ENCODE measurements at places on chromosomes 3 and 15. TPM values are rescaled to one million over a fixed set of nuclear protein-coding genes. Genes with fewer than 3 reads are reported as not detected.

The EXD1 gene
- total RNA-seq: not detected

The KLF15 gene
- 0.18 TPM for total RNA-seq

The POLQ gene
- 5.0 TPM for total RNA-seq

The MYL3 gene
- total RNA-seq: not detected

The OR5H1 gene
- total RNA-seq: not detected

The ABI3BP gene
- total RNA-seq: 4.2 TPM

The TBC1D21 gene
- not detected for total RNA-seq

The AHSG gene
- not detected for total RNA-seq

The PLAAT1 gene
- total RNA-seq: 0.54 TPM

The SLC28A2 gene
- not detected for total RNA-seq

DNA sequence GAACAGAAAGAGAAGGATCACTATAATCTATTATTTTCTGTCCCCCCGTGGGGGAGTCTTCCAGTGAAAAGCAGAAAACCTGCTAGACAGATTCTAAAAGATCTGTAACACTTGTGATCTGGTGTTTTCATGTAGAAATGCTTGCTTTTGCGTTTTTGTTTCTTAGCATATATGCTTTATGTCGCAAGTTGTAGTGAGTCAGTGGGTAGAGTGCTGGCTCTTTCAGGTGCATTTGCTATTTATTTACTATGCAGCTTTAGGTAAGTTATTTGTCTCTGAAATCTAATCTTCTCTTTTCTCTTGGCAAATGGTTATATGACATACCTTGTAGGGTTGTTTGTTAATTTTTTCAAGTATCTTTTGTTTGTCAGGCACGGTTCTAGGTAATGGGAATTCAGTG, 9.4 kb downstream of the AKAP13 start:
- no peaks in the 10 kb centered on the region for H3K36me3 ChIP-seq
- H3K27ac ChIP-seq: no peak overlapping the region
- H3K4me3 ChIP-seq: no peak overlapping the region
- no peak for DNase-seq
- no peaks in the 10 kb centered on the region for H3K27me3 ChIP-seq
- peaks cover 6% of the 10 kb centered on the region for H3K4me1 ChIP-seq

GRCh38 chr3:105356988-105357387, 9.7 kb upstream of the ALCAM start:
- peaks cover 20% of the 10 kb centered on the region for H3K4me1 ChIP-seq
- no peaks in the 10 kb centered on the region for H3K36me3 ChIP-seq
- H3K27me3 ChIP-seq: no peaks in the 10 kb centered on the region
- H3K4me3 ChIP-seq: no peak overlapping the region
- H3K27ac ChIP-seq: no peak overlapping the region

DNA sequence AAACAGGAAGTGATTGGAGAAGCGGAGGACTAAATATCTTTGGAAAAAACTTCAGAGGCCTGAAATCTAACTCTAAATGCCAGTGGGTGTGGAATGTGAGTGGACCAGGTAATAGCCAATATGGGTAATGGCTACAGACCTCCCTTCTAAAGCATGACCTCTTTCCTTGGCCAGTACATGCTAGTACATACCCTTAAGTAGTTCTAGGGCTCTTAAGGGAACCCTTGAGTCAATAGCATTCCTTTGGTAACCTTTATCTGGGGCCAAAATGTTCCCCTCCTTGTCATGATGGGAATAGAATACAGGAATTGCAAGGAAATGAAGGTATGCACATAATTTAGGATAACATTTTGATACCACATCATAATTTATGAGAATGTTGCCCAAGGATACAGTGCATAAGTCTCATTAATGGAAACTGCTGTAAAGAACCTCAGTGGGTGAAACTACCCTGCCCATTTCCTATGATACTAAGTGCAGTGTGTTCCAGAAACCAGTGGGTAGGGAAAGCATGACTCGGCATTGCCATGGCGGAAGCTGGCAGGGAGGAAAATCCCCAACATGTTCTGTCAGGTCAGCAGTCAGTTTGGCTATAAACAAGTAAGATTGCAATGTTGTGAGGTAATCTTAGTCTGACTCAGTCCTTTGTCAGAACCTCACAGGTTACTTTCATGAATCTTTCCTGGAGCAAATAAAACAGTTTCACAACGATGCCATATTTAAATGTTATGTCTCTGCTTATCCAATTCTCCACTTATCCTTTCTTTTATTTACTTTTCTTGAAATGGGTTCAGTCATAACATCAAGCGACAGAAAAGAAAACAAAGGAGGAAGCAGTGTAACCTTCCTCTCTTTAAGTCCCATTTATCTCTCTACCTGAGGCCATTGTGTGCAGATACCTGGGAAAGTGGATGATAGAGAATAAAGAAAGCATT, 23.5 kb upstream of the RAP2B start:
- H3K27me3 ChIP-seq: no peaks in the 10 kb centered on the region
- no peaks in the 10 kb centered on the region for H3K36me3 ChIP-seq
- peak overlapping the region; percentile 64 for H3K27ac ChIP-seq
- DNase-seq: peak; percentile 96
- H3K4me3 ChIP-seq: no peak overlapping the region
- peaks cover 3% of the 10 kb centered on the region for H3K4me1 ChIP-seq

DNA sequence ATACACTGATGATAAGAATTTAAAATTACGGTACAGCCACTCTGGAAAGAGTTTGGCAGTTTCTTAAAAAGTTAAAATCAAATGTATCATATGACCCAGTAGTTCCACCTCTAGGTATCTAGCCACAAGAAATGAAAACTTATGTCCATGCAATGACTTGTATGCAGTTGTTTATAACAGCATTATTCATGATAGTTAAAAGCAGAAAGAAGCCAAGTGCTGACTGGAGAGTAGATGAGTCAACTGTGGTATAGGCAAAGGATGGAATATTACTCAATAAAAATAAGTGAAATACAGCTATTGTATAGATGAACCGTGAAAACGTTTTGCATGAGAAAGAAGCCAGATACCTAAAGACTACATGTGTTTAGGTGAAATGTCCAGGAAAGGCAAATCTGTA, 14.8 kb downstream of the GPR87 start:
- H3K27ac ChIP-seq: peak overlapping the region; percentile 35
- H3K4me3 ChIP-seq: no peak overlapping the region
- no peaks in the 10 kb centered on the region for H3K36me3 ChIP-seq
- H3K27me3 ChIP-seq: no peaks in the 10 kb centered on the region

Data from IMR-90 (cell line).